Lung (tissue), 17 donors: ENCODE measurements at places on chromosomes 7 and 10. TPM values are rescaled to one million over a fixed set of nuclear protein-coding genes. Genes with fewer than 3 reads are reported as not detected.

Gene SPDYE8
- not detected for polyA plus RNA-seq

Gene AKR1C8
- polyA plus RNA-seq: 0.18 TPM

Gene JCAD
- polyA plus RNA-seq: 11.3 TPM

Gene AOAH
- 36.4 TPM for polyA plus RNA-seq
